ENCODE measurements at places on chromosomes 2 and 18.

DNA sequence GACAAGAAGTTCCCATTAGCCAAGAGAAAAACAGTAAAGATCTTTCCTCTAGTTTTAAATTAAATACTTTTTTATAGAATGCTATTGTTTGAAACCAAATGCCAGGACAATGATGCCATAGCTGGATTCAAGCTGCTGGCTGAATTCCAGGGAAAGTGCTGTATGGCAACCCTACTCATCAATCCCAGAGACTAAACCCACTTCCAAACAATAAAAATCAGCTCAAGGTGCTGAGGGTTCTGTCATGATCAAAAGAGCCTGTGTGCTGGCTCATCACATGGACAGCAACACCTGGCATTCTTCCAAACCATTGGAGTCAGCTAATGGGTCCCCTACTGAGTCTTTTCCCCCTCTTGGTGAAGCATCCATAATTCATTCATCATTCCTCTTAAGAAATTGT, 53.7 kb upstream of the PARD3B start:
- DNase-seq: no peak

GRCh38 chr18:2914185-2914880, 67.5 kb downstream of the EMILIN2 start:
- no peak for DNase-seq

GRCh38 chr18:44968336-44968735, 287.6 kb downstream of the SETBP1 start:
- no peak for DNase-seq

DNA sequence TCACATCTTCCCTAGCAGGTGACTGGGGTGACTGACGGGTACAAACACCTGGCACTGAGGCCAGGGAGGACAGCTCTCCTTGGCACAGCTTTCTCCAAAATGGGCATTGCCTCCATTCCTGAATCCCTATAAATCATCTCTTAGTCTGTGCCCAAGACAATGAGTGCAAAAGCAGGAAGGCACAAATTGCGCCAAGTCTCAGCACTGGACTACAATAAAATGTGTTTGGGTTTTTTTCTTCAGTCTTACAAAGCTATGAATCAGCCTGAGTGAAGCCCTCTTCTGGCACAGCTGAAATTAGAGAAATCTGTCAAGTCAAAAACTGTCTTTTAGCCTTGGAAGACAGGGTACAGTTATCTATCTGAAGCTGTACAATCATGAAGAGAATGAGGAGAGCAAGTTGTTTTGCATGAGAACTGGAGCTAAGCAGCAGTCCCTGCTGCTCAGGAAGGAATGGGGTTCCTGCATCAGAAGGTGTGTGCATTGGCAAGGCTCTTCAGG, 90.8 kb downstream of the EPB41L3 start:
- DNase-seq: no peak

DNA sequence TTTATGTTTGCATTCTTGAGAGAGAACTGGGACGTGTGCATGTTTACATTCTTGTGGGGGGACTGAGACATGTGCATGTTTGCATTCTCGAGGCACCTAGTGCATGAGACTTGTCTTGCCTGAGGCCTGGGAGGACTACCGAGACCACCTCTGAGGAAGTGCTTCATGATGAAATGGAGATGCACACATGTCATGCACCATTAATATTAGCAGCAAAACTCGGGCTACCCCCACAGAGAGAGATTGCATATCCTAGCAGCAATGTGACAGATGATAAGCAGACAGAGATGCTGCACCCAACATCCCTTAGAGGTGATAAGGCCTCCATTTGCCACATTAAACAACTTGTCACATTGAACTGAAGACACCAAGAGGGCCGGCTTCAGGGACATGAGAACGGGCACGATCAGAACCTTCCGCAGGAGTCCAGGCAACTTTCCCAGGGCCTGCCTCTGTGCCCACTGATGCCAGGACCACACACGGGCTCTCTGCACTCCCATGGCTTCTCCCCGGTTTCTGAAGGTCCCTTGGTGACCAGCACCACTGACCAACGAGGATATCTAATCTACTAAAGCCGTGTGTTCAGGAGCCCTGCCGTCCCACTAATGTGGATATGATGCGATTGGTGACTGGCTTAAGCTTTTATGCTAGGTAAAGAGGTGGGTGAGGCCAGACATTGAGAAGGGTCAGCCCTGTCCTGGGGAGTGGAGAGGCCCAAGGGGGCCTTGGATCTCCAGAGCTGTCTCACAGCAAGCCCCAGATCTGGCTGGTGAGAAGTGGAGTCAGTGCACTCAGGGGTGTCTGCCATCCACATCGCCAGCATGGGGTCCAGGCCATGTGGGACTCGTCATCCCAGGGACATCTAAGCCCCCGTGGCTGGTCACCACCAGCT, 208.3 kb downstream of the NDUFA10 start:
- DNase-seq: no peak

DNA sequence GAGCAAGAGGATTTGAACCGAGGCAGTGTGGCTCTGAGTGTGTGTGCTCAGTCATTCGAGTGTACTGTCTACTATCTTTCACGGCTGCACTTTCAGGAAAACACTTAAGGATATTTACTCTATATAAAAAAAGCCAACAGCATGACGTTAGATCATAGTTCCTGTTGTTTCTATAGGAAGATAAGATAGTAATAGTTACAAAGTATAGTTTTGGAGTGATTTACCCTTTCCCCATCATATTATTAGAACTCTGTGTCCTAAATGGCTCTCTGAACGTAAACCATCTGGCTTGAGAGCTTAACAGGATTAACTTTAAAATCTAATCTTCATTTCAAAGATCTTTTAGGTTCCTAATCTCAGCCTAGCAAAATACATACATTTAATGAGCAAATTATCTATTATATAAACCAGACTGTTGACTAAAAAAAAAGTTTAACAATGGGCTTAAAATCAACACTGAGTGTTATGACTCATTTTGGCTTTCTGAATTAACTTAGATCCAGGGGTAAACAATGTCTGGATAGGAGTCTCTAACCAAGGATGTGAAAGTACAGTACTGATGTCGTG, 150.3 kb upstream of the DNMT3A start:
- no peak for DNase-seq

DNA sequence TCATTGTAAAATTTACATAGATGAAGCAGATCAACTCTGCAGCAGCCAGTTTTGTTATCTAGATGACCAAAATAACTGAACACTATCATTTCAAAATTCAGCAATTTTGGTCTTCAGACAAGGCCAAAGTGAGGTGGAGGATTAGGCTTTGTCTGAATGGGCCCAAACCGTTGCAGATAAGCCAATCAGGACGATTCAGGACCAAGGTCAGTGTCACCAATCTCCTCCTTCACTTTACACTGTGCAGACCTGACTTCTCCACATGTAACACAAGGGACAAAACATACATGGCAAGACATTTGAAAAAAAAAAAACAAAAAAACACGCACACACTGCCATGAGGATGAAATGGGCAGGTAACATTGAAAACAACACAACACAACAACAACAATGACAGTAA, 211.2 kb downstream of the NAPG start:
- DNase-seq: no peak

DNA sequence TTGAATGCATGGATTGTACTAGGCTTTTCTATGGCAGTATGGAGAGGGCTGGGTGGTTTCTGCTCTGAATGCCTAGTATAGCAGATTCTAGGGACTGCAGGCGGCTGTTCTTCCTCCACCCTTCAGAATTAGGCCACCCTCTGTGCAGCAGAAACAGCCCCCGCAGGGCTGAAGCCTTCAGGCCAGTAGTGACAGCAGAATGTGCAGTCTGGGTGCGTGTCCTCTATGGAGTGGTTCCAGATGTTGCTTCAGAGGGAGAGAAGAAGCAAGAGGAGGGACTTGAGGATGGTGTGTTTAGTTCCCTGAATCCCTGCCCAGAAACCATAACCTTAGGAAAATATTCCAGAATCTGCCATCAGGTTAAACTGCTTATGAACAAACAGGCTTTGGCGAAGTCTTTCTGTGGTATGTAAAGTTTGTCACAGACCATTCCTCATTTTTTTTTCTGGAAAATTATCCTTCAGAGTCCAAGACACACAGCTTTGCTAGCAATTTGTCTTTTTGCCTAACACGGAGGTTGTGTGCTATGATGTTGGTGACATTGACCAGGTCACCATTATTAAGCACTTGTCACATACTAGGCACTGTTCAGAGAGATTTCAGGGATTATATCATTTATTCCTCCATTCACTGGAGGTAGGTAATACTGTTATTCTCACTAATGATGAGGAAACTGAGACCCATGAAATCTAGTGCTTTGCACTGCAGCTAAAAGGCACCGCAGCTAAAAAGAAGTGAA, 21.1 kb downstream of the CASP10 start:
- no peak for DNase-seq

DNA sequence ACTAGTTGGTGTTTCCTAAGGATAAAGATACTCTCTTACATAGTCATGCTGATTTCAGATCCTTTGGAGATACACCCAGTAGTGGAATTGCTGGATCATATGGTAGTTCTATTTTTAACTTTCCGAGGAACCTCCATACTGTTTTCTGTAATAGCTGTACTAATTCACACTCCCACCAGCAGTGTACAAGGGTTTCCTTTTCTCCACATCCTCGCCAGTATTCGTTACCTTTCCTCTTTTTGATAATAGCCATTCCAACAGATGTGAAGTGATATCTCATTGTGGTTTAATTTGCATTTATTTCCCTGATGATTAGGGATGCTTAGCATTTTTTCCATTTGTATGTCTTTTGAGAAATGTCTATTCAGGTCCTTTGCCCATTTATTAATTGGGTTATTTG, 34.0 kb downstream of the ACTR2 start:
- no peak for DNase-seq

DNA sequence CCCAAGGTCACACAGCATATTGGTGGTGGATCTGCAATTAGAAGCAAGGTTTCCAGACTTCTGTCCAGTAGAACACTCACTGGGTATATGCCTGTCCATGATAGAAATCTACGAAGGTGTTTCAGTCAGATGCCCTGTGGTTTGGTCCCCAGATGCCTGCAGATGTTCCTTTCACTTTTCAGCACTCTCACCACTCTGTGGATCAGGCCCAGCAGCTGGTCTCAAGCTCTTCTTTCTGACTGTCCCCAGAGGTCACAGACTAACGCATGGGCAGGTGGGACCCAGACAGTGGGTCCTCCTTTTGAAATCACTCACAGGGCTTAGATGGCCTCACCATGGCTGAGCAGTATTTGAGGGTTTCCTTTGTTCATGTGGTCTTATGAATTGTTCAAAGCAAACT, 376.5 kb downstream of the ALK start:
- DNase-seq: no peak
